ENCODE measurements at places on chromosomes 2 and 18.

GRCh38 chr2:4515871-4516761 is 812.7 kb downstream of the DCDC2C start:
- DNase-seq = no peak

- DNase-seq = no peak
Measured at GRCh38 chr2:36246320-36246990, 109.1 kb upstream of the CRIM1 start.

GRCh38 chr2:112767693-112768330 is 3.4 kb upstream of the CKAP2L start:
- no peak for DNase-seq

DNA sequence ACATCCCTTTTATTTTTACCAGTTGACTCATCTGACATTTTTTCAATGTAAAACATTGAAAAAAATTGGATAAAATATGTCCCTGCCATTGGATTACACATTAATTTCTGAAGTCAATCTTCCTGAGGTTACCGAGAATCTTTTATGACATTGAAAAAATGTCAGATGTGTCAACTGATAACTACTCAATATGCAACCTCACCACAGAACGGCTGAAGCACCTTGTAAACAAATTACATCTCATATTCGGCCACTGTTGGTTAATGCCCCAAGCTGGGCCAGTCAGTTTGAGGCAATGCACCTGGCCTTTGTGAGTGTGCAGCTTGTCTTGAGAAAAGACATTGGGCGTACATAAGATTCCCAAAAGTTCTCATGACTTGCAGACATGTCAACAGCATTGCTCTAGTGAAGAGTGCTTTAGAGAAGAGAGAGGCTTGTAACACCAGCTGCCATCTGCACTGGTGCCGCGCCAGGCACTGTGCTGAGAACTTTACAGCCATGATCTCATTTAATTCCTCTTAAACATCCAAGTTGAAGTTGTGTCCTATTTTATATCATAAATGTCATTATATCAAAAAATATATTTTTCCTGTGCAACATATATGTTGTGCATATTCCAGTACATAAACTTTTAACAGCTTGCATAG is 112.7 kb upstream of the SLC35G4 start:
- DNase-seq = no peak

- DNase-seq = no peak
Measured at GRCh38 chr2:38498045-38498481, 104.7 kb downstream of the HNRNPLL start.

DNA sequence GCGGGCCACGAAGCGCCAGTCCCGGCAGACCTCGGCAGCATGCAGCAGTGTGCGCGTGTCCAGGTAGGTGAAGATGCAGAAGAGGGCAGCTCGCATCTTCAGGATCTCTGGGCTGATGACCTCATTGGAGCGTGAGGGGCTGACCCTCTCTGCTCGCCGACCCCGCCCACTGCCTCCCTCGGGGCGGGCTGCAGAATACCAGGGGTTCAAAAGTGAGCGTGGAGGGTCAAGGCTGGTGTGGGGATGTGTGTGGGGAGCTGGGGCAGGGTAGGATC is 20.0 kb downstream of the FBXO41 start:
- DNase-seq = no peak

- no peak for DNase-seq
Measured at GRCh38 chr2:24815171-24815570, 21.9 kb downstream of the CENPO start.

- DNase-seq = peak; percentile 15
Measured at GRCh38 chr18:59308248-59308937, 10.1 kb downstream of the CPLX4 start.
